ENCODE measurements at places on chromosomes 11 and 22. TPM values are rescaled to one million over a fixed set of nuclear protein-coding genes. Genes with fewer than 3 reads are reported as not detected.
A peak's percentile ranks its signal among the peaks of the same experiment; 100 is the strongest.

TMEM191C gene
- total RNA-seq: not detected

GLYAT gene
- not detected for total RNA-seq

HDHD5 gene
- total RNA-seq: 39.7 TPM

PANX2 gene
- total RNA-seq: 0.88 TPM

DNA sequence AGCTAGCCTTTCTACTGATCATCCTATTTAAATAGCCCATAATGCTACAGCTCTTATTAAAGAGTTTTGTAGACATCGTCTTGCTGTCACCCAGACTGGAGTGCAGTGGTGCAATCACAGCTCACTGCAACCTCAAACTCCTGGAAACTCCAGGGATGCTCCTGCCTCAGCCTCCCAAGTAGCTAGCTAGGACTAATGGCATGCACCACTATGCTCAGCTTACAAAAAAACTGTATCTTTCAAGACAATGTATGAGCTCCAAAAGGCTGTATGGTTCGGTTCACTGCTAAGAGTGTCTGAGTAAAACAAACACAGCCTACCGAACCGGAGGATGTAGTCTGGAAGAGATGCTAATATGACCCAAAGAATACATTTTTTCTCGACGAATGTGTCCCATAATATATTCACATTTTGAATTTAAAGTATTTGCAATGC lies 2.6 kb downstream of the TAF1D start:
- DNase-seq: peak; percentile 14

- no peak for DNase-seq
Measured at GRCh38 chr11:5887661-5888060, 5.3 kb upstream of the OR52E5 start.

- DNase-seq: peak; percentile 40
Measured at GRCh38 chr11:124612567-124613246, 1.5 kb downstream of the PANX3 start.

DNA sequence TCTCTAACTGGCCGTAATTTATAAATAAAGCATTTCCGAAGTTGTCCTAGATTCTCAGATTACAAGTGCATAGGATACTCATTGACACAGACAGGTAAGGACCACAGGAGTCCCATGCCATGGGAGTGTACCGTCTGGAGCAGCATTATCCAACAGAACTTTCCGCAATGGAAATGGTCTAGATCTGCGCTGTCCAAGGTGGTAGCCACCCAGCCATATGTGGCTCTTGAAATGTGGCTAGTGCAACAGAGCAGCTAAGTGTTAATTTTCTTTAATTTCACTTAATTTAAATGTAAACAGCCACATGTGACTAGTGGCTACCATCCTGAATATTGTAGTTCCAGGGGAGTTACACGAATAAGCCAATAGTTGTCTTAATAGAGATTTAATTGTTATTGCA lies 71.3 kb downstream of the GALNT18 start:
- DNase-seq: no peak

DNA sequence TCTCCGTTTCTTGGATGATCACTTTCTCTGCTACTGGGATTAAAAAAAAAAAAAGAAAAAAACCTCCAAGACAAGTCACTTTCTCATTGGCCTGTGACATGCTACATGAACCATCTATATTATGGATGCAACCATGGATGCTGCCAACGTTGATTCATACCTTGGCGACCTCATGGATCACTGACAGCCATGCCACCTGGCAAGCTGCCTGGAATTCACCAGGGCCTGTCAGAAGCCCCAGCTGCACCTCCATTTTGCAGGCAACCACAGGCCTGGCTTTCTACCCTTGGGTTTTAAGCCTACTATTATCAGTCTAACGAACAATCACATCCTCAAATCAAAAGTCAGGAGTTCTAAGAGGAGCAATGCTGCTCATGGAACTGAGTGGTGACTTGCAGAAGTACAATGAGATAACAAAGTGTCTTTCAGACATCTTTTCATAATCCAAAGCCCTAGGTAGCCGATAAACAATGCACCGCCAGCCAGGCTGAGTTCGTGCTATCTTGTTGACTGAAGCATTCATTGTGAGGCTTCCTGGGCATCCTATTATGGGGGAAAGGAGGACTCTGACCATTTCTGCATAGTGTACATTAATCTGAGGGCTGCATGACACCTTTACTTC lies 48.0 kb upstream of the CADM1 start:
- peak; percentile 31 for DNase-seq

DNA sequence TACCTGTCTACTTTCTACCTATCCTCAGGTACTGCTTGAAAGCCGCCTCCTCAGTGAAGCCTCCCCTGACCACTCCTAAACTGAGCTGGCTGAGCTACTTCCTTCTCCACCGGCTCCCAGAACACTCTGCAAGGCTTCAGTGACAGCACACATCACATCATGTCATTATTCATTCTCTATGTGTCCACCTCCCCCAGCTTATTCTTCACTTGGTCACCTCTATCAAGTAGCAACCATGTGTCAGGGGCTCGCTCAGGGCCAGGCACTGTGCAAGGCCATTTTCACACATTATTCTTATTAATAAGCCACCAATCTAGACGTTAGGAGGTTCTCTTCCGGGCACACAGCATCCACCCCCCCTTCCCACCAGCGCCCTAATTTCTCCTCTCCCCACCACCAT lies 3.7 kb upstream of the ELFN2 start:
- no peak for DNase-seq

DNA sequence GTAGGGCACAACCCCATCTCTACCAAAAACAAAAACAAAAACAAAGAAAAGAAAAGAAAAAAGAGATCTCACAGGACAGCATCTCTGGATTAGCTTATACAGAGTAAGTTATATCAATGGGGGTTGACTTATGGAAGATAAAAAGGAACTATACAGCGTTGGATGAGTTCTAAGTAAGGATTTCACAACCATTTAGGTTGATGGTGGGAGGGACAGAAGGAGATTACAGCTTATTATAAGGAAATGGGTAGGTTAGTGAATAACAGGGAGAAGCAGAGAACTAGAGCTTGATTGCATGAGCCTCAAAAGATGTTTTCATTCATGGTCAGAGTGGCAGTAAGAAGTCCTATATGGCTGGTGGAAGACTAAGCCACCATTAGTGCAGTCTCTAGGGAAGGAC lies 60.3 kb downstream of the CECR2 start:
- no peak for DNase-seq
